ENCODE measurements at places on chromosomes 5 and 9.

- DNase-seq, result no peak
Observed at GRCh38 chr9:87694236-87694755, 31.6 kb upstream of the CTSL start.

GRCh38 chr5:151077967-151078366 lies 2.9 kb downstream of the TNIP1 start:
- DNase-seq, result no peak

GRCh38 chr5:98428806-98429205 lies 344.7 kb upstream of the RGMB start:
- no peak for DNase-seq

DNA sequence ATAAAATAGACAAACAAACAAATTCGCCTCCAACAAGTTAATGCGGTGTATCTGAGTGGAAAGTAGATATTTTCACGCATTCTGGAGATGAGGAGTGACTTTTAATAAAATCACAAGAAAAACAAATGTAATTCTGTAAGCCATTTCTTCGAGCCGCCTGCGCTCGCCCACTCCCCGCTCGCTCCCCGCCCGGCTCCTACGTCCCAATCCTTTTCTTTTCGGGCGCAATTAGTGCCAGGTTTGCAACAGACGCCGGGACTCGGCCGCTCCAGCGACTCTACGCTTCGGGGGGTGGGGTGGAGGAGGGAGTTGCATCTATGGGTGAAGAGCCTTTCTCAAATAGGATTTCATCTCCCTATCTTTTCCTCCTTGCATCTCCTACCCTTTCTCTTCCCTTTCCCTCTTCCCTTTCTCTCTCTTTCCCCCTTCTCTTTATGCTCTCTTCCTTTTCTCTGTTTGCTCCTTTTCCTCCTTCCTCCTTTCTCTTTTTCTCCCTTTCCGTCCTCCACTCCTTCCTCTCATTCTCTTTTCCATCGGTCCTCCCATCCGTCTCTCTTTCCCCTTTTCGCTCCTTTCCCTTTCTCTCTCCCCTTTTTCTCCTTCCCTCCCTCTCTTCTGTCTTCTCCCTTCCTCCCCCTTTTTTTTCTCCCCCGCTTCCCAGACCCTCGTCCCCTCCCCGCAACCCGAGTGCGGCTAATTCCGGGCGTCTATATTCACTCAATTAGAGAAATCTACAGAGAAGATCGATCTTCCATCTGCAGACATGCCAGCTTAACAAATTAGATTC lies 6.1 kb upstream of the OTP start:
- no peak for DNase-seq

- DNase-seq, result no peak
Observed at GRCh38 chr5:428754-429452, 14.1 kb upstream of the EXOC3 start.

Measured in activated CD4-positive, alpha-beta T cell treated with anti-CD3 and anti-CD28 coated beads for 1 hour (primary cell).